ENCODE measurements at places on chromosomes 1 and 21. TPM values are rescaled to one million over a fixed set of nuclear protein-coding genes. Genes with fewer than 3 reads are reported as not detected.

DNA sequence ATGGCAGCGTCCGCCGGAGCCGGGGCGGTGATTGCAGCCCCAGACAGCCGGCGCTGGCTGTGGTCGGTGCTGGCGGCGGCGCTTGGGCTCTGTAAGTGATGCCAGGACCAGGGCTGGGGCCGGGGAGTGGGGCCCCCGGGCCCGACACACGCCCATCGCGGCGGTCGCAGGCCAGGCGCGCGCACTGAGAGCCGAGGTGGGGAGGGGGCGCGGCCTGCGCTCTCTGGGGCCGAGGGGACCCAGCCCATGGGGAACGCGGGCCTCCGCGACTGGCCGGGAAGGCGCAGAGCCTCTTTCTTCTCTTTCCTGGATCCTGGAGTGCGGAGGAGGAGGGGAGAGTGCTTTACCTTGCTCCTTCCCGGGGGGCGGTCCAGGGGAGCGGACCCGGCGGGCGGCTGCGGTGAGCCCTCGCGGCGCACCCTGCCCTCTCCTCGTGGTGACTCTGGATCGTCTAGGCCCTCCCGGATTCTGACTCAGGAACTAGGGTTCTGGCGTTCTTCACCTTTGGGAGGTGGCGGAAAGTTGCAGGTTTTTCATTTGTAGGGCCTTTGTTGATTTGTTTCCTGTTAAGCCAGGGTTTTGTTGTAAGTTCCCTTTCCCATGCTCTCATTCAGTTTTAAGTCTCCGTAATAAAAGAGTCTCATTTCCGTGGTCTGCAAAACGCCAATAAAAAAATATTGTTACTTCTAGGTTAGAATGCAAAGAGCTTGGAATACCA lies 529 bp downstream of the MPZL1 start:
- peak; percentile 61 for DNase-seq

GRCh38 chr1:22877112-22877915 lies 95.4 kb downstream of the LACTBL1 start:
- DNase-seq, result no peak

DNA sequence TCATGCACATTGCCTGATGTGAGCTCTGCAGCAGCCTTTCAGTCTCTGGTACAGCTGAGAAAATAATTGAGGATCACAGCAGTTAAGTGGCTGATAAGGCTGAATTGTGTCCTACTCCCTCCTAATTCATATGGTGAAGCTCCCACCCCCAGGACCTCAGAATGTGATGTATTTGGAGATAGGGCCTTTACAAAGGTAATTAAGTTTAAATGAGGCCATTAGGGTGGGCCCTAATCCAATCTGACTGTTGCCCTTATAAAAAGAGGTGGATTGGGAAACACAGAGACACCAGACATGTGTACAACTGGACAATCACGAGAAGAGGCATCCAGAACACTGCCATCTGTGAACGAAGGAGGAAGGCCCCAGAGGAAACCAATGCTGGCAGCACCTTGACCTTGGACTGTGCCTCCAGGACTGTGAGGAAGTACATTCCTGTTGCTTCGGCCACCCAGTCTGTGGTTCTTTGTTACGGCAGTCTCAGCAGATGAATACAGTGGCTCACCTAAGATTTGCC lies 148.1 kb downstream of the TRABD2B start:
- DNase-seq, result no peak

DNA sequence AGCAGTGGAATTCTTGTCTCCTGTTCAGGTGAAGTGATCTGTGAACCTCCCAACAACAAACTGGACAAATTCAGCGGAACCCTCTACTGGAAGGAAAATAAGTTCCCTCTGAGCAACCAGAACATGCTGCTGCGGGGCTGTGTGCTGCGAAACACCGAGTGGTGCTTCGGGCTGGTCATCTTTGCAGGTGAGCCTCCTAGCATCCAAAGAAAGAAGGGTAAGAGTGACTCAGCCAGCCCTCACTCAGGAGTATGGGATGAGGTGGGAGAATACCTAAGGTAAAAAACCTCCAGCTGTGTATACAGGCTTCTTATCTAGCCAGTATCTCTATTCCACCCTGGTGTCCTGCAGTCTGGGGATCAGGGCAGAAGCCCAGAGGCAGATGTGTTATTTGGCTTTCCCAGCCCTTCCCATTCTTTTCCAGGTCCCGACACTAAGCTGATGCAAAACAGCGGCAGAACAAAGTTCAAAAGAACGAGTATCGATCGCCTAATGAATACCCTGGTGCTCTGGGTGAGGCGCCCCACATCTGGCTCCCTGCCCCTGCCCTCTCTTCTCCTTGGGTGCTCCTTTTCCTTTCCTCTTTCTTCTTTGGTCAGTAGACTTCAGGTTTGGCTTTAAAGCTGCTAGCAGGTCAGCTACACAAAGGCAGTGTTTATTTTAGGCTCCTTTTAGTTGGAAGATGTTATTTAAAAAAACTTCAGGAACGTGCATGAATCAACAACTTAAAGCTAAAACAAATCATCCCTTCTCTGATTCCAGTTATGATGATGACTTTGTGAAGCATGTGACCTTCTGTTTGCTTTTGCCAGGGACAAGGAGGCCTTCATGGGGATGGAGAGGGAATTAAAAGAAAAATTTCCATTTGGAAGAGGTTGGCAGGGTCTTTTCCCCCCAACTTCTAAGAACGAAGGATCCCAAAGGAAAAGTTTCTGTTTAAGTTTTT lies 9.0 kb downstream of the ATP8B2 start:
- no peak for DNase-seq

DNA sequence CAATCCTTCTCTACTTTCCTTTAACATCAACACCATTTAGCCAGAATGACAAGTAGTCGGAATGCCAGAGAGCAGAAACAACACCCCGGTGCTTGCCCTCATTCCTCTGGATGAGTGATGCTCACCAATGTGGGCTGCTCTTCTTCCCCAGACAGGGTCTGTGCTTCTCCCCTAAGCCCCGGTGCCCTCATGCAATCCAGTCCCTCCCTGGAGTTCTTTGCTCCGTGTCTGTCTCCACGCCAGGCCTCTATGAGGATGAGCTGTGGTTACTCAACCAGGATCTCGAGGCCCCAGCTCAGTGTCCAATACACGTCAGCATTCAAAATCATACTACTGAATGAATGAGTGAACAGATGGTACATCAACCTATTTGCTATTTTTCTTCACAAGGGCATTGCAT lies 29.7 kb upstream of the PDE9A start:
- DNase-seq, result no peak

GRCh38 chr1:99371413-99371812 lies 107.1 kb downstream of the PLPPR4 start:
- DNase-seq, result no peak

GRCh38 chr1:206014601-206015000 lies 9.1 kb downstream of the CTSE start:
- DNase-seq, result no peak

DNA sequence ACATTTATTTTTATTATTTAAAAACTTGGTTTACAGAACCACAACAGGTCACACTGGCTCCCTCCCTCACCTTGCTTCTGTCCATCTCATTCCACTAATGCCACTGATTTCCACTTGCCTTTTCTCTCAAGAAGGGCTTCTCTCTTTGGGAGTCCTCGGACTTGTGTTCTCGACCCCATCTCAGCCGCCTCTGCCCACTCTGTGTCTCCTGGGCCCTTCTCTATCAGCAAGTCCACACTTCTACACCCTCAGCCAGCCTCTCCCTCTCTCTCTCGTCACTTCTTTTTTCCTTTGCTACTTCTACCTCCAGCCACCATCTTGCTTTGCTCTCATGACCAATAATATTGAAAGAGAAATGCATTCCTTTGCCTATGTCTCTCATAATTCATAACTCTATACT lies 129.4 kb downstream of the HMGB4 start:
- no peak for DNase-seq

Gene AVPR1B
- polyA plus RNA-seq, result not detected

Gene PLA2G2C
- not detected for polyA plus RNA-seq

Gene COL9A2
- 0.22 TPM for polyA plus RNA-seq

Measured in liver (tissue), 10 donors.